ENCODE measurements at places on chromosomes 4 and X.

GRCh38 chr4:88429401-88429800 lies 27.5 kb upstream of the HERC5 start:
- no peak for DNase-seq

DNA sequence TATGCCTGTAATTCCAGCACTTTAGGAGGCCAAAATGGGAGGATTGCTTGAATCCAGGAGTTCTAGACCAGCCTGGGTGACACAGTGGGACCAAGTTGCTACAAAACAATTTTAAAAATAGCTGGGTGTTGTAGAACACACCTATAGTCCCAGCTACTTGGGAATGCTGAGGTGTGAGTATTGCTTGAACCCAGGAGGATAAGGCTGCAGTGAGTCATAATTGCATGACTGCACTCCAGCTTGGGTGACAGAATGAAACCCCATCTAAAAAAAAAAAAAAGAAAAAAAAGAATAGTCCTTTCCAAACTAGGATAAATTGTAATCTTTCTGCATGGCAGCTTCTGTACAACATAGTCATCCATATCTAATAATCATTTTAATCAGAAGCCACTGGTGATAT lies 270.1 kb upstream of the INTU start:
- DNase-seq: no peak

DNA sequence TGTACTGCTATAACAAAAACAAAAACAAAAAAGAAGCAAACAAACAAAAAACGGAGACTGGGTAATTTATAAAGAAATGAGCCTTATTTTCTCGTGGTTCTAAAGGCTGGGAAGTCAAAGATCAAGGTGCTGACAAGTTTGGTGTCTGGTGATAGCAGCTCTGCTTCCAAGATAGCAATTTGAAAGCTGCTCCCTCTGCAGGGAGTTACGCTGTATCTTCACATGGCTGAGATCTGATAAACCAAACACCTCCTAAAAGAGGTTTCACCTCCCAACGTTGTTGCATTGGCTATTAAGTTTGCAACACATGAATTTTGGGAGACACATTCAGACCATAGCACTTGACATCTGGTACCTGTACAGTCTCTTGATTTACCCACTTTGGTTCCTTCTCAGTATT lies 854.2 kb downstream of the CENPC start:
- no peak for DNase-seq

DNA sequence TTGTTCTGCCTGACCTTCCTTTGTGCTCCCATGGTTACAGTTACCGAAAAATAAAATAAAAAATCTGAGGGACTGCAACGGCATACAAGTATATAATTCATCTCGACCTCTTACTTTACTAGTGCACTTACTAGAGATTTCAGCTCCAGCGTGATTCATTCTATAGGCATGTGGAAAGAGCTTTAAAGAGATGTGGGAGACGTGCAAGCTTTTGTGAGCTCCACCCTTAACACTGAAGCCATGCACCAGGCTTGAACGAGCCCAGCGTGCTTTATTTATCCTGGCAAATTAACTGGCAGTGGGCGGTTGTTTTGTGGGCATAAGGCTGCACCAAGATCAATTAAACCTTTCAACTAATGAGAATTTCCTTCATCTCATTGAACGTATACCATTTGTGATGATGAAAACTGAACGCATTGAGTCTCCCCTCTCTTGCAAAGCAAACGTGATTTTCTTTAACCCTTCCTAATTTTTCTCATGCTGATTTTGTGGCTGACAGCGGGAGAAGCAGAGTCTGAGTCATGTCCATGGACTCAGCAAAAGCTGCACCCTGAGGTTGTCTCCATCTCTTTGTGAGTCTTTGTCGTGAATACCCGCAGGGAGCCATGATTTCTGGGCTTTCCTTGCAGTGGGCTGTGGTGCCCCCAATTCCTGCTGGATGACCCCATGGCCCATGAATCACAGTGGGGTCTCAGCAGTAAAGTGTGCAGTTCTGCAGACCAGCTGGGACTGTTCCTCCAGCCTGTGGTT lies 60.1 kb downstream of the MXRA5 start:
- no peak for DNase-seq

DNA sequence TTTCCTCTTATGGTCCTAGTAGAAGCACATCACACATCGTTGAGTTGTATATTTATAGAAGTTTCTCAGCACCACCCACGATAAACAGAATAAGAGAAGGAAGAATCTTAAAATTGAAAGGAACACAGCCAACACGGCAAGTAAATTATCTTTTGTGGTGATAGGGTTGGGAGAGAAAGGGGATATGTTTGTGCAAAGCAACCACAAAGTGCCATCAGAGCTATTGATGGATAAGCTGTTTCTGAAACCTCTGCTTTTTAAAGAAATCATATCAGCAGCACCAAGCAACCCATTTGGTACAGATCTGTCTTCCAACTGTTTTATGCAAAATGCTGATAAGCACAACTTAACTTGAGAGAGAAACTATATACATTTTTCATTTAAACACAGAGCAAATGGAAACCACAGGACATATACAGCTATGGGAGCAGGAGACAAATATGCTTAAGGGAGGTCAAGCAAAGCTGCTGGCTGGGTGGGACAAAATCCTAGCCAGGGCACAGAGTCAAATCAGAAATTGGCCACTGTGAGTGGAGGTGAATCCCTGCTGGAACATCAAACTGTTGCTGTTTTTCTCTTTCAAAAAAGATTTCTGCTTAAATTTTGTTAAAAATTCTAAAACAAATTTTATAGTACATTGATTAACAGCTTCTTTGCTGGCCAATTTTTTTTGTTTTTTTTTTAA lies 194.0 kb upstream of the HHIP start:
- no peak for DNase-seq

DNA sequence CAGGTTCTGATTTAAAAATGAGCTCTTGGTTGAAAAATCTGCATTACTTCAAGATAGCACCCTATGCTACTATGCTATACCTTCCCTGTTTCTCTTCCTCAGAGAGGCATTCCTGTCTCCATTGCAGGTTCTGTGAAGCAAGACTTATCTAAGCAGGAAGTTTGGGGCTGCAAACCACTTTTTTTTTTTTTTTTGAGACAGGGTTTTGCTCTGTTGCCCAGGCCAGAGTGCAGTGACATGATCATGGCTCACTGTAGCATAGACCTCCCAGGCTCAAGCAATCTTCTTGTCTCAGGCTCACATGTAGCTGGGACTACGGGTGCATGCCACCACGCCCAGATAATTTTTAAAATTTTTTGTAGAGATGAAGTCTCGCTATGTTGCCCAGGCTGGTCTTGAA lies 4.0 kb upstream of the CCNG2 start:
- DNase-seq: no peak

DNA sequence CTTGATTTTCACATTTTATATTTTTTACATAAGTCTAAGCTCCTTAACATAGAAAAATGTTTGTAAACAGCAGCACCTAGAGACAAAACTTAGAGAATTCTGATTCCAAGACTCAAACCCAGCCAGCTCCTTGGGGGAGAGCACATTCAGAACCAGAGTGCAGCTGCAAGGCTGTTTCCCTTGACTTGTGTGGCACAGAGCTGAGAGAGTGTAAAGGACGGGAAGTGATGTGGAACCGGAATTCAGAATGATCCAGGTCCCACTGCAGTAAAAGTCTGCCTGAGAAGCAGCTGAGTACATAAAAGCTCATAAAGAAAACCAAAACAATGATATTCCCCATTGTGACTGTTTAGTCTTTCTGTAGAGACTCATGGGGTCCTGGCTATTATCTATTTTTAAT lies 713.8 kb downstream of the RAB28 start:
- no peak for DNase-seq

GRCh38 chr4:13733817-13734216 lies 106.3 kb upstream of the BOD1L1 start:
- no peak for DNase-seq

DNA sequence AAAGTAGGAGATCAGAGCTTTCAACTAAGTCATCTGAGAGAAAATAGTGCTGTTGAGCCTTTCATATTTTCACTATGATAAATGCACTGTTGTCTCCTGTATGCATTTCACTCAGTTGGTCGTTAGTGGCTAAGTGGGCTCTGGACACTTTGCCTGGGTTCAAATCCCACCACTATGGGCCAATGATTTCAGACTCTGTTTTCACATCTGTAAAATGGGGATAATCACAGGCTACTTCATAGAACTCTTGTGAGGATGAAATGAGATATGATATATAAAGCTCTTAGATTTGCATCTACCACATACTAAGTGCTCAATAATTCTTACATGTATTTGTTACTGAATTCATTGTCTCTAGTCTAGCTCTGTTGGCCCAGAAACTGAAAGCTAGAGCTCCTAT lies 16.8 kb downstream of the LNX1 start:
- DNase-seq: no peak

DNA sequence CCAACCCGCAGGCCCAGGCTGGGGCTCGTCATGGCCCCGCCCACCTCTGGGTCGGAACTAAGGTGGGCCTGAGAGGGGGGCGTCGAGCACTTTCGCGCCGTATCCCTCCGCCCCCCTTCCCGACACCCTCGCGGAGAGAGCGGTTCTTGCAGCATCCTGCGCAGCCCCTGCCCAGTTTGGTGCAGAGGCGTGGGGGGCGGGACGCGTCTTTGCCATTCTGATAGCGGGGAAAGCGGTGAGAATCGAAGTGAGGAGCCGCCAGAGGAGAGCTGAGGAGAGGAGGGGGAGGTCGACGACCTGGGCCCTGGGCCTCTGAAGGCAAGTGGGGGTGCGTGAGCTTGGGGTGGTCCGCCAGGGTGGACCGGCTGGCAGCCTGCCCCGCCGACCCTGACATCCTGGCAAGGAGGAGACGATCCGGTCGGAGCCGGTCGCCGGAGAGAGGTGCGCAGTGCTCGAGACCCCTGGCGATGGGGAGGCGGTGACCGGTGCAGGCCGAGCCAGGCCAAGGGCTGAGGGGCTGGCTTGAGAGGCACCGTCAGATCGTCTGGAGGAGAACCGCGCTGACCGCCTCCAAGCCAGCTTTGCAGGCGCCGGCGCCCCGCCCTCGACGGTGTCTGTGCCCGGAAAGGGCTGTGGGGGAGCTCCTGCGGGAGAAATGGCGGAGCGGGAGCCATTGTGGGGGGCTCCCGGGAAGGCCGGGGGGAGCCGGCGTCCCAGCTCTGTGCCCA lies 25.5 kb downstream of the GPRASP3 start:
- DNase-seq: no peak

GRCh38 chrX:13547671-13548070 lies 21.7 kb upstream of the EGFL6 start:
- DNase-seq: no peak

- DNase-seq: no peak
Observed at GRCh38 chr4:15341733-15342300, 86.0 kb upstream of the C1QTNF7 start.

DNA sequence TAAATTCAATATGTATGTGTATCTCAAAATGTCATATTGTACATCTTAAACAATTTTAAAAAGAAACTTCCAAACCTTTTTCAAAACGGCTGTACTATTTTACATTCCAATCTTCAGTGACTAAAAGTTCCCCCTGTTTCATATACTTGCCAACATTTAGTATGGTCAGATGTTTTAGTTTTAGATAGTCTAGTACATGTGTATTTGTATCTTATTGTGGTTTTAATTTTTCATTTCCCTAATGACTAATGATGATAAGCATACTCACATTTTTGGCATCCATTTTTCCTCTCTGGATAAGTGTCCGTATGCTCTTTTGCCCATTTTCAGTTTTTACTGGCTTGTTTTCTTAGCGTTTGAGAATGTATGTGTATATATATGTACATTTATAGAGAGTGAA lies 212.2 kb upstream of the MAGEB18 start:
- DNase-seq: no peak

DNA sequence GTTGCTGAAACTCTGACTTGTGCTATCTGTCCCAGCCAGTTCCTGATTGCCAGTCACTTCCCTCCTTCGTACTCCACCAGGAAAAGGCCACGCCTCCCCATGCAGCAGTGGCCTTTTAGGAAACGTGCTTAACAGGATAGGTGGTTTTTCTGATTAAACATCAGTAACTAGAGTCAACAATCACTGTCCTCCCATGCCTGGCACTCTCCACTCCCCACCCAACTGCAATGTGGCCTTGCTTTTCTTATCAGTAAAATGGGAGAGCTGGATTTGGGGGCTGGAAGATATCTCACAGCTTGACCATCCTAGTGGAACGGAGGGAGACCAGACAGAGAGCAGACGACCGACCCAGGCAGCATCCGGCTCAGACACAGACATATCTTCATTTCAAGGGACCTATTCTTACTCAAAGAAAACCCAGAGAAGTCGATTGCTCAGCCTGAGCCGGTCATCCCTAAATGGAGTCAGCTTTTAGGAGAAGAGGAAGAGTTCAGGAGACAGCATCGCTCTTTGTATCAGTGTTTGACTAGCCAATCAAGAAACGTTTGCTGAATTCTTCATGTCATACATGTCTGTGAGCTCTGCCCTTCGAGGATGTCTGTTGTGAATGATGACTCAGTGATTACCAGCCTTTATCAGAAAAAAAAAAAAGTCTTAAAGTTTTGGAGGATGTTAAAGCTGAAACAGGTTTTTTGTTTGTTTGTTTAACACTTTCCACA lies 12.7 kb upstream of the UBA6 start:
- no peak for DNase-seq

GRCh38 chr4:53598483-53598882 lies 7.2 kb upstream of the LNX1 start:
- DNase-seq: no peak

DNA sequence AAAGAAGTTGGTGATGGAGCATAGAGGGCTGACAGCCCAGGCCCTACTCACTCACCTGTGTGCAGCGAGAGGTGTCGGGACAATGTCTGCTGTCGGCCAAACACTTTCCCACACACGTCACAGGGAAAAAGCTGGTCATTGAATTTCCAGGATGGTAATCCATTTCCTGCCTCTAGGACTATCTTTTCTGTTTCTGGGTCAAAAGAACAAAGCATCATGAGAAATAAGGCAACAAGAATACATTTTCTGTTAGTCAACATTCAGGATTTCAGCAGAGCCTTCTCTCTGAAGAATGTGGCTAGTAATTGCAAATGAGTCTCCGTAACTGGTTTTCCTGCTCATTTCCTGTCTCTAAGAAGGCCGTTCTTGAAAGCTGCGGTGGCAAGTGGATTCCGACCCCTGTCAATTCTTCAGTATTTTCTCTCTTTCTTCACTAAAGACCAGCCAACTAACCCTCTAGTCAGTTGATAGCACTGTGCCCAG lies 99.4 kb downstream of the C4orf51 start:
- no peak for DNase-seq

Data from GM12864 (cell line).